ENCODE measurements at places on chromosomes 3 and 15. TPM values are rescaled to one million over a fixed set of nuclear protein-coding genes. Genes with fewer than 3 reads are reported as not detected.

LDHAL6B gene
- polyA plus RNA-seq, result not detected

MKRN3 gene
- polyA plus RNA-seq, result 0.11 TPM

GOLGA8Q gene
- 1.9 TPM for polyA plus RNA-seq

GRCh38 chr15:70257573-70258248, 160.0 kb upstream of the TLE3 start:
- no peak for DNase-seq

GRCh38 chr15:64895285-64896065, 16.2 kb upstream of the ANKDD1A start:
- no peak for DNase-seq

- DNase-seq, result no peak
Observed at GRCh38 chr15:53671545-53671944, 87.9 kb downstream of the WDR72 start.

DNA sequence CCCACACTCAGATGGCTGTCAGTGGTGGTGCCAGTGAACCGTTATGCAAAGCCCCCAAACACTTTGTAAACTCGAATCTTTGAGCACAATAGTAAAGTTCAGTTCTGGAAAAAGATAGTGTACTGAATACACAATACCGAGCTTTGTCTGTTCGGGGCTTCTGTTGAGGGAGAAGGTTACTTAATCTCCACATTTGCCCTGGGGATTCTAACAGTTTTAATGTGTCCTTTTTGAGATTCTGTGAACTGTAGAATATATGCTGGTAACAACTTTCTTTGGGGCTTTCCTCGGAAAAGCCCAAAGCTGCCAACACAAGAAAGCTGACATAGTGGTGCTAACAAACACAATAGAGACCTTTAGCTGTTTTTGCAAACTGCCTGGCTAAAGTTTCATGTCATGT, 686.5 kb downstream of the ROBO1 start:
- DNase-seq, result no peak

DNA sequence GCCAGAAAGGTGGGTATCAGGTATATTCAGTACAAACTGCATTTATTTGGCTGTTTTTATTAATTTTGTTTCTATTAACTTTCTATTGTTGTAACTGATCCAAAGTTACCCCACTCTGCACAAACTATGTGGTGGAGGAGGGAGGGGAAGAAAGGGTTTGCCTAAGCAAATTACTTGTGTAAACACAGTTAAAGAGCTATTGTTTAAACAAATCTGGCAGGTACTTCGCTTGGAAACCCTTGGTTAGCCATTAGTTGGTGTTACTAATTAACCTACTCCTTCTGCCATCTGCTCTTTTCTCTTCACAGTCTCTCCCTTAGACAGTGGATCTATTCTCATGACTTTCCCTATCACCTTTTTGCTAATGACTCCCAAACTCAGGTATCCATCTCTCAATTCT, 328.4 kb upstream of the NECTIN3 start:
- no peak for DNase-seq

DNA sequence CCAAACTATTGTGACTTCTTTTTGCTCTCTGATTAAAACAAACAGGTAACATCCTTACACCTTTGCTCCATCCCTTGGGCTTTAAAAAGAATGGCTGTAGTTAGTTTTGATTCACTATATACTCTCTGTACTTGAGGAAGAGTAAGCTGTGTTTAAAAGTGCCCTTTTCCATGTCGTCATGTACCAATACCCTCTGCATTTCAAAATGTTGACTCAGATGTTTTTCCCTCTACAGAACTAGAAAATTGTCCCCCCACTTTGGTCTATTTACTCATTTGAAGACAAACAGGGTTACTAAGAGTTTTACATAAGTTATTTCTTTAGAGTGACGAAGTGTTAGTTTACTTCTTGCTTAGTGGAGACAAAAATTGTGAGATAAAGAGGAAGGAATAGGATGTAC, 62.7 kb downstream of the TASOR start:
- no peak for DNase-seq
